Activated CD4-positive, alpha-beta T cell treated with anti-CD3 and anti-CD28 coated beads, Interleukin-2, amount 50 U/mL, for 4 hours (primary cell): ENCODE measurements at places on chromosomes 3 and 15.

DNA sequence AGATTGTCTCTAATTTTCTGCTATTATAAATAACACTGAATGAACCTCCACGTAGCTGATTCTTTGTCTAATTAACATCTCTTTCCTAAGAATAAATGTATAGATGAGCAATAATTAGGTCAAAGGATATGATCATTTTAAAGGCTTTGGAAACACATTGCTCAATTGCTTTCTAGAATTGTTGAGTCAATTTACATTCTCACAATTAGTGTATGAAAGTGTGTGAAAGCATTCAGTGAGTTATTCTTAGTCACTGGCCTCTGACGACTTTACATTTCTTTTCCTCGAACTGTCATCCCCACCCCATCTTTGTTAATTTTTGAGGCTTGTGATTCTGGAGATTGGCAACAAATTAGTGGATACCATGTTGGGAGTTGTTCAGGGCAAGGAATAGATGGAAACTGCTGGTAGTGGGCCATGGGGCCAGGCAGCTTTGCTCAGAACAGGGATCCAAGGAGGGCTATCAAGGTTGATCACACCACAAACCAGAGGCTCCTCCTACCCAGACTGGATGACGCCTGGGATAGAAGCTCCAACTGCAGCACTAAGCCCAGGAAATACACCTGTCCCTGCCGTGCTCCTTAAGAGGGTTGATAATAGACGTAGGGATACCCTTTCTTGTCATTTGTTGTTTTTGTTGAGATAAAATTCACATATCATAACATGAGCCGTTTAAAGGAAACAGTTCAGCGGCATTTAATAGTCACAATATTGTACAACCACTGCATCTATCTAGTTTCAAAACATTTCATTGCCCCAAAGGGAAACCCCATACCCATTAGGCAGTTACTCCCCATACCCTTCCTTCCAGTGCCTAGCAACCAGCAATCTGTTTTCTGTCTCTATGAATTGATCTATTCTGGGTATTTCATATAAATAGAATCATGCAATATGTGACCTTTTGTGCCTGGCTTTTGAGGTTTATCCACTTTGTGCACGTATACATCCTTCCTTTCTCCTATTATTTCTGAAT lies 27.9 kb downstream of the EIF1B start:
- DNase-seq = no peak

DNA sequence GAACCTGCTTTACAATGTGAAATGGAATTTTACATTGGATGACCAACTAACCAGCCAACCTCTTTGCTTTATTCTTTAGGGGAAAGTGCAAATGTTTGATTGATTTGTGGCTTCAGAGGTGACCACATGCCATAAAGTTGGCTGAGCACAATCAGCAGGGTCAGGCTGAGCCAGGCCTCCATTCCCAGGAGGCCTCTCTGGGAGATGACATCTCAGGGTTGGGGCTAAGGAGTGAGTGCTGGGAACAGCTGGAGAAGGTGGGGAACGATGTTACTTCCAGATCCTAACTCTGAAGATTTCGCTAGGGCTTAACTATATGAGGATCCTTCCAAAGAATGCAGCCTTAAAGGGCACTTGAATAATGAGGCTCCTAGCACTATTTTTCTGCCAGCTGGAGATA lies 131.7 kb downstream of the ATP10A start:
- DNase-seq = no peak

GRCh38 chr15:68528626-68529290 lies 50.0 kb upstream of the CORO2B start:
- DNase-seq = no peak

DNA sequence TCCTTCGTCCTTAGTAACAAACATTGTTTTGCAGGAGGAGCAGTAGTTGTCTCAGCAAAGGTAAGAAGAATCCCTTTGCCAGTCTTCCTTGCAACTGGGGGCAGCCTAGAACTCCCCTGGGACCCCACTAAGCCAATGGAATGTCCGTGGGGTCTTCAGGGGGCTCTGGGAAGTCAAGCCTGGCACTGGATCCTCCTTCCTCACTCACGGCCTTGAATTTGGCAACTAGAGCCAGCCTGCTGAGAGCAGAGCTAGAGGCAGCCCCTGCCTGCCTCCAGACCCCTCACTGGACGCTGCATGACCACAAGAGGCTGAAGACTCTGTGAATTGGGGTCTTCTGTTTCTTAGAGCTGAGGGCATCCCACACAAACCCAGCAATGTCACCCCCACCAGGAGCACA lies 18.6 kb upstream of the PRR23E start:
- DNase-seq = no peak

DNA sequence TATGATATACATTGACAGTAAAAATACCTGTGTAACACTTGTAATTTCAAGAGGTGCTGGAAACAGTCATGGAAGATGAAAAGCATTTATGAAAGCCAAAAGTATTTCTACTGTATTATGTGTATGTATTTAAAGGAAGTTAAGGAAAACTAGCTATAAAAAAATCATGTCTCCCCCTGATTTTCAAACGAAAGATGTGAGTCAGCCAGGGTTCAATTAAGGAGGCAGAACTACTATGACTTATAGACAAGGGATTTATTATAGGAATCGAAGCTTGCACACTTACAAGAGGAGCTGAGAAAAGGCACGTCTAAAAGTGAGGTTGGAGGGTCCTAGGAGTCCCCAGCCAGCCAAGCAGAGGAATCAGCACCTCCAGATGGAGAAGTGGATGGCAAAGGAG lies 119.4 kb downstream of the SUCLG2 start:
- no peak for DNase-seq

DNA sequence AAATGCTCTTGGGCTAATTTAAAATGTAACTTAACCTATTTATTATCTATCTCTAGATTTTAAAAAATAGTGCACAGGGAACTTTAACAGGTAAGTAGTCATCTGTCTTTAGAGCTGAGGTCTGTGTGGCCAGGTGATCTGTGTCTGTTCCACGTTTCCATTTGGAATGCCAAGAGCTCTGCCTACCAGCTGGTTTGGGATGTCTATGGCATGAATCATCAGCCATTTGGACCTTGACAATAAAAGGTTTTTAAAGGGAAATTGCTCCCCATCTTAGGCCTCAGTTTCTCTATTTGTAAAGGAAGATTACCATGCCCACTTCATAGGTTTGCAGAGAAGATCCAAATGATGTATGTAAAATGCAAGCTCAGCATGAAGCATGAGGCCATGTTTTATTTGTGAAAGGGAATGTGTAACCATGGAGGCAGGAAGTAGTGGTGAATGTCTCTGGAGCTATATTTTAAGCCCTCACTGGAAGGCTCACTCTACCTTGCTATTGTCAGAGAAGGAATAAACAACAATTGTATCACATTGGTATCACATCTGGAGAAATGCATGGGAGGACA lies 548.1 kb upstream of the LMCD1 start:
- no peak for DNase-seq

DNA sequence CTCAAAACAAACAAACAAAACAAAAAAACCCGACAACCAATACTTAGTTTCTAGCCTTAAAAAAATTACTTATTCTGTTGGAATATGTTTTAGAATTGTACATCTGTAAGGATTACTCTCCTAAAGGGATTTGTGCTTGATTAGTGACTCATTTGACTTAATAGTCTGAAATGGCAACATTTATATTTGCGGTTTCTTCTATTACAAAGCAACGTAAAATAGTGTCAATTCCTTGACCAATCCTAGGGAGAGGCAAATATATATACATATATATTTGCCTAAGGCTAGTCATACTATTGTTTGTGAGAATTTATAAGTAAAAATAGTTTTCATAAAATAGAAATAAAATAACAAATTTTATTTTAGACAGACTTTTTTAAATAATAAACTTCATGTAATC lies 39.7 kb downstream of the C3orf62 start:
- DNase-seq = no peak

- no peak for DNase-seq
Measured at GRCh38 chr15:76340803-76341365, 4.3 kb downstream of the ISL2 start.

GRCh38 chr3:10648181-10648580 lies 142.8 kb upstream of the ATP2B2 start:
- DNase-seq = no peak

GRCh38 chr15:30033763-30034162 lies 49.0 kb upstream of the GOLGA8J start:
- DNase-seq = no peak

- DNase-seq = no peak
Measured at GRCh38 chr3:100766069-100766468, 56.8 kb downstream of the TFG start.

DNA sequence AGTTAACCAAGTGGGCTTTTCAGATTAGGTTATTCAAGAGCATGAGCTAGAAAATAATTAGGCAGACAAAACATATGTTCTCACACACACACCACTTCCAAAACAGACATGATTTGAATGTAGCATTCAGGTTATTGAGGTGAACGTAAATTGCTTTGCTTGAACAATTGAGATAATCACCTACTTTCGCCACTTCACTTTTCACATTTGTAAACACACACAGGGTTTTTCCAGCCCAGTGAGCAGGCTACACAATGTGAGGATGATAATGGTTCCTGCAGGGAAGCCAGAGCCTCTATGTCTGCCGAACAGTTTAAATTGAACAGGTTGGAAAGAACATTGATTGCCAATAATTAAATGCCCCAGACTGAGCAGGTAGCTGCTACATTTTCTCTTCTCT lies 560.8 kb downstream of the OCA2 start:
- no peak for DNase-seq

GRCh38 chr3:101138817-101139216 lies 145.6 kb upstream of the ABI3BP start:
- no peak for DNase-seq

DNA sequence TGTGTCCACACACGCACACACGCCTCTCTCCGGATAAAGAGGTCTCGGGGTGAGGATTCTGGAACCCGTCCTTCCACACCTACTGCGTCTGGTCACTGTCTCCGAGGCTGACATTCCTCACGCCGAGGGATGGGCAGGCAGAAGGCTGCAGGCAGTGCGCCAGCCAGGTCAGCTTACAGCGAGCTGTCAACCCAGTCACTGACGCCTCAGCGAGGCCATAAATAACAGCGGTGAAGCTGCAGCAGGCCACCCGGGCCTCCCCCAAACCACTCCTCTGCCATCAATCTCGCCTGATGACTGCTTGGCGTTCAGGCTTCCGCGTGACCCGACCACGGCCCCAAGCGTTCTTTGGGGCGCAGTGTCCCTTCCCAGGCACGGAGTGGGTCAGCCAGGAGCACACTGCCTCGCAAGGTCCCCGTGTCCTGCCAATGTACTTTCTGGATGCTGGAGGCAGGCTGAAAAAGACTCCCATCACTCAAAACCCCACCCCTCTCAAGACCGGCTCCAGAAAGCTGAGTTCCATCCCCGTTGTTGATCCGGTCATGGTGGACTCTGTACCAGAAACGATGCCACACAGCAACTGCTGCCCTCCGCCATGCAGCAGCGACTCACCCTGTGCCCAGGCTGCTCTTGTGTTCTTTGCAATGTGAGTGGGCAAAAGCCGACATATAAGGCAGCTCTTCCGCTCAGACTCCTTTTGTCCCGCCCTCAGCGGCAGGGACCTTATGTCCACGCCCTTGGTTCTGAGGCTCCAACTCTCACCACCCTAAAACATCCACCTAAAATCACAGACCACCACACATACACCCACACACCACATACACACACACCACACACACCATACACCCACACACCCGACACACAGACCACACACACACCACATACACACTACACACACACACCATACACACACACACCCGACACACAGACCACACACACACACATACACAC lies 27.1 kb downstream of the CPN2 start:
- no peak for DNase-seq

DNA sequence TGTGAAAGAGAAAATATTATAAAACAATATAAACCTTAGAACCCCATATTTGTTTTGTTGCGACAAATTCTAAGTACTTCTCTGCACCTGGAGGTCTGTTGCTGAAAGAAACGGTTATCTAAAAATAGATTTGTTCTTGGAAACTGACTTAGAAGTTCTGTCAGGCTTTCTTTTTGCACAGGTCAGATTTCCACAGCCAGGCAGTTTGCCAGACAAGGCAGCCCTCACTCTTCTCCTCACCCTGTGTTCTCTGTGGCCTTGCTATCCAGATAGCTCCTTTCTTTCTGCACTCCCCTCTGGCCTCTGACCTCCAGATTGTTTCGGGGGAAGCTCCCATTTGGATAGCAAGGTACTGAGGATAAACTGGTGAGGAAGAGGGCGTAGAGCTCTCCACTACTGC lies 413.3 kb upstream of the ONECUT1 start:
- no peak for DNase-seq

- no peak for DNase-seq
Measured at GRCh38 chr15:28977377-28978010, 91.7 kb downstream of the APBA2 start.

DNA sequence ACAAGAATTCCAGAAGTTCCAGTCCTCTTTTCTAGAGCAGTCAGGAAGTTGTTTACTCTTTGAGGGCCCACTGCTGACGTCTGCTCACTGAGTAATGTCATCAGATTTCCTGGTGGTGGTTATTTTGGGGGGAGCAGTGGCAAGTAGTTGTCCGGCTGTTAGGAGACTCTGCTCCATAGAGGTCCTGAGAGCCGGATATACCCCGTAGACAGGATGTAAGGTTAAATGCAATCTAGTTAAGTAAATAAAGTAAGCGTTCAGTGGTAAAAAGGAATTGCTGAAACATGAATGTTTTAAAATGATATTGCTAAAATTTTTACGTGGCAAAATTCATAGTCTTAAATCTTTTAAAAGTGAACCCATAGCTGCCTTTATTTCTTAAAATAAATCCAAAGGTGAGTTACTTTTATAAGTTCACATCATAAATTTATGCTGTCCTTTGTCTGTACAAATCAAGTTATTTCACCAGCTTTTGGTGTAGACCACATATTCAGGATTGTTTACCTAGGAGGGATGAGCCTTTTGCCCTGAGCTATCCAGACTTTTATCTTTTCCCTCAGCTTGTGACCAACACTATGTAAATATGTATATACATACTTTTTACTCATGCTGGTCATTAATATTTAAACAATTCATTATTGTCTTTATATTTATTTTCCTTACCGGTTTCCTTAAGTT lies 65.8 kb downstream of the PDE8A start:
- no peak for DNase-seq

- DNase-seq = no peak
Measured at GRCh38 chr3:100708644-100708988, 678 bp upstream of the TFG start.

DNA sequence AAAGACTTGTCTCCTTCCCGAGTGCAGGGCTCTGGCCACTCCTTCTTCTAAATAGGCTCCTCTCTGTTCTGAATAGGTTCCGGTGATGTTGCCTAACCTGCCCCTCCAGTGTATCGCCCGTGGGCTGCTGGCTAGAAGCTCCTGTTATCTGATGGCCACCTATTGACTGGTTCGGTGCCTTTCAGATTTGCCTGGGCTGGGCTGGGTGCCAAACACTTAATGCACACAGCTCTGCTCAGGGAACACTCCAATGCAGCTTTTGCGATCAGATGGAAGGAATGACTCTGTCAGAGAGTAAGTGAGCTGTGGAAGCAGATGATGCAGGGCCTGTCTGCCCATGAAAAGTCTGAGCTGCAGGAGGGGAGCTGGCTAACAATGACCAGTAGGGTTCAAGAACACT lies 112.9 kb downstream of the CORO2B start:
- no peak for DNase-seq

- DNase-seq = no peak
Measured at GRCh38 chr3:177471733-177472480, 274.6 kb upstream of the TBL1XR1 start.
